ENCODE measurements at places on chromosomes 4 and X.
A peak's percentile ranks its signal among the peaks of the same experiment; 100 is the strongest.

DNA sequence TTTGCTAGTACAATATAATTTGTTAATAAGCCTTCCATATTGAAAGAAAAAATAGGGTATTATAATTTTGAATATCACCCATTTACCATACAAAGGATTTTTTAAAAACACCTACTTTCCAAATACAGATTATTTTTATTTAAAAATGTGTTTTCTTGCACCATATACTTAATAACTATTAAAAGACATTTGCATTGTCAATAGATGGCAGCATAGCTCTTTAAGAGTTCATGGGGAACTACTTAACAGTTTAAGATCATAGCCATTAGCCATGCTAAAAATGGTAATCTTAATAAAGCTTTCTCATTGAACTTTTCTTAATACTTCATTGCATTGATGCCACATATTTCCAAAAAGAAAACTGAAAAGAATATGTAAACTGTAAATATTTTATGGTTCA, 1995.9 kb downstream of the C4orf33 start:
- DNase-seq, result no peak

GRCh38 chr4:146294776-146295175, 80.4 kb downstream of the REELD1 start:
- DNase-seq, result no peak

DNA sequence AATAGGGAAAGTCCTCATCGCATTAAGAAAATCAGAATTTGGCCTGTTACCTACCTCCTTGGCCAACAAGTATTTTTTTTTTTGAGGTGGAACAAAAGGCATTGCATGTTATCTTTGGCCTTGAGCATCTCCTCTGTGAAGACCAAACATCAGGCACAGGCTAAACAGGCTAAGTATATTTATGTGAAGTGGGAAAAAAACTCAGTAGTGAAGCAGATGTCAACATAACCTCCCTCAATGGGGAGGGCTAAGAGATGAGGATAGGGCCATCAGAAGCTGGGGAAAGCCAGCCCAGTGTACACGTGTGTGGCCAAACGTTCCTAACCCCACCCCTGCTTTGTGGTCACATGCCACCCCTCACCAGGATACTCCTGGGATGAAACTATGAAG, 102.5 kb downstream of the FNIP2 start:
- no peak for DNase-seq

DNA sequence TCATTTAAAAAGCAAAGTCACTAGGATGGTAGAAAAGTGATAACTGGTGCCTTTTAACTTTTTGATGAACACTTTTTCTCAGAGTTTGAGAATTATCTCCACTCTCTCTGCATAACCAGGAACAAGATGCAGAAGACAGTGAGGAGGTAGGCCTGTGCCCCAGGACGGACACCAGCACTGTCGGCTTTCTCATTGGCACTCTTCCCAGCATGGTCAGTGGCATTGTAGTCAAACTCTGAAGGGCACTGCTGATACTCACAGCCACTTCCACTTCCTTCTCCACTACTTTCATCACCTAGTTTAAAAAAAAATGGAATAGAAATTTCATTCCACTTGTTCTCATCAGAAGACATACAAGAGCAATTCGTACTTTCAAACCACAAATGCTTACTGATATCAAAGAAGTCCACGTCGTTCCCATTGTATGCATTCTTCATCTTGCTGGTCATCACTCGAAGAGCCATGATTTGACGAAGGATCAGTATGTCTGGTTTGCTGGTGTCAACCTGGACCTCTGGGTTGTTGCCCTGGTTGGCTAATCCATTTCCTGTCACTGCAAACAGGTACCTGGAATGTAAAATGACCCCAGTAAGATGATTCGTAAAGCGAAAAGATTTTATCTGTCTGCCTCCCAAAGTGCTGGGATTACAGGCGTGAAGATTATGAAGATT, 84.8 kb upstream of the TFDP3 start:
- no peak for DNase-seq

DNA sequence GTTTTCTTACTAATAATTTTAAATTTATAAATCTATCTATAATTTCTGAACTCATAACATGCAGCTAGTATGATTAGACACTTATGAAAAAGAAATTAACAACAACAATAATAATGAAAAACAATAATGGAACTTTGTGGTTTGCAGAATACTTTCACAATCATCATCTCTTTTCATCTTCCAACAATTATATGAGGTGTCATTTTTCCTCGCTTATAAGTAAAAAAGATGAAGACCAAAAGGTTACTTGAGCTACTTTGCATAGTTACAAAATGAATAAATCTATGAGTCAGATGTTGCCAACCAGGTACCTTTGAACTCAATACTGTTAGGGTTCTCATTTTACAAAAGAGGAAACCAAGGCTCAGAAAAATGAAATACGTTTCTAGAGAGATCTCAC, 98.5 kb upstream of the ELOVL6 start:
- DNase-seq, result no peak

GRCh38 chr4:2930135-2930757, 33.0 kb downstream of the NOP14 start:
- no peak for DNase-seq

DNA sequence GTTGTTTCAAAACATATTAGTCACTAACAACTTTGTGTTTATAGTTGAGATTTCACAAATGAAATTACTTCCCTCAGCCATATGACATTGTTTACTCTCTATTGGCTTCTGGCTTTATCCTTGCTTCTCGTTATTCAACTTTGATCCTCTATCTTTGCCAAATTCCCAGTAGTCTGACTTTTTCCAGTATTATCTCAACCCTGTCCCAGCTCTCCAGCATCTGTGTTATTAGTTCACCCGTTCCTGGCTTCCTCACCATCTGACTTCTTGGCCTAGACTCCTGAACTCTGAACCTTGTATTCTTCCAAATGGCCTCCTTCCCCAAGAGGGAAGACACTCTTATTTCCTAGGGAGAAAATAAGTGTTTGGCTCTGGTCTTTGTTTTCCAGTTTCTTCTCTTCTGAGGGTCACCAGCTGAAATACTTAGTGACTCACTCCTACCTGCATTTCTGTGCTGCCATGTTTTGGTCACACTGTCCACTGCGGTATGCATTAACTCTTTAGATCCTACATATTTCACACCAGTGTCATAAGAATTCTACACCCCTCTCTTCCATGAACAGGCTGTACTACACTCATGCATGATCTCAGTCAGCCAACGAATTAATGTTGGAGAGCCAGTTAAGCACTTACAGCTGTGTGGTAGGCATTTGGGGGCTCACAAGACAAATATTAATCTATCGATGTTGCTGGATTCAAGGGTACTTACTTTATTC, 17.0 kb upstream of the ARHGAP24 start:
- no peak for DNase-seq

DNA sequence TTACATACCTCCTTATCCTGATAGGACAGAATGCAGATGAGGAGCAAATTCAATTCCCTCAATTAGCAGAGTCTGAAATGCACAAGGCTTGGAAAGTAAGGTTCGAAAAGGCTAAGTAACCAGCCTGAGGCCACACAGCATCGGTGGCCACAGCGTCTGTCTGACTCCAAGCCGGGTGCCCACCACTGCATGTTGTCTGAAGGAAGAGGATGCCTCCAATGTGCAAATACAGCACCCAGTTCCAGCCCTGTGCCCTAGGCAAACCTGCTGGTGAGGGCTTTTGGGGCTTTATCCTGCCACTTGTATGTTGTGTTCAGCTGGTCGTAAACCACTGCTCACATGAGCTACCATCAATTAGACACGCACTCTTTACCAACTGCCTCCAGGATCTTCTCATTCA, 48.6 kb upstream of the PPP2R2C start:
- no peak for DNase-seq

DNA sequence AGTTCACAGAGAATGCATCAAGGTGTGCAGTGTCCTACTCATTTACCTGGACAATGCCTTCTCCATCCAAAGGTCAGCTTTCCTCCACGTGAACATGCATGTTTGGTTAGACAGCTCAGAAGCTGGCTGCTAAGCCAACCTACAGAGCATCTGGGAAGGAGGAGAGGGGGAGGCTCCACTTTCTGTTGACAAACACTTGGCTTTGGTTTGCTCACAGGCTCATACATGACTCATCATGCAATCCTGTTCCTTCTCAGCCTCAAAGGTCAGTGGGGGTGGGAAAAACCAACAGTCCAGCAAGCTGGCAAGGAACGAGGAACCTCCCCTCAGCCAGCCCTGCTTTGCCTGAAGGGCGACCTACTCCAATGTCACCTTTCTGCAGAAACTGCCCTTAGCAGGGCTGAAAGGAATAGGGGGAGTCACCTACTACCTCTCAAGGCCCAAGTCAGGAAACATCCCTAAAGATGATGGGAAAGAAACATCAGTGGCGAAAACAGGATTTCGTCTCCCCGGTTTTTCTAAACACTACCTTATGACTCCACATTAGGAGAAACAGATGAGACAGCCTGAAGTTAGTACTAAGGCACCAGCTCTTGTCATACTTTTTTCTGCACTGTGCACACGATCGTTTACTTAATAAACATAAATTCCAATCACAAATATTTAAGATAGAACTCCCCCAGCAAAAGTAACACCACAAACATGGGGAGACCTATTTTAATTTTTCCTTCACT, 37.9 kb downstream of the RELL1 start:
- no peak for DNase-seq

- DNase-seq, result no peak
These were observed 29.0 kb downstream of the LRPAP1 start for GRCh38 chr4:3502941-3503936.

DNA sequence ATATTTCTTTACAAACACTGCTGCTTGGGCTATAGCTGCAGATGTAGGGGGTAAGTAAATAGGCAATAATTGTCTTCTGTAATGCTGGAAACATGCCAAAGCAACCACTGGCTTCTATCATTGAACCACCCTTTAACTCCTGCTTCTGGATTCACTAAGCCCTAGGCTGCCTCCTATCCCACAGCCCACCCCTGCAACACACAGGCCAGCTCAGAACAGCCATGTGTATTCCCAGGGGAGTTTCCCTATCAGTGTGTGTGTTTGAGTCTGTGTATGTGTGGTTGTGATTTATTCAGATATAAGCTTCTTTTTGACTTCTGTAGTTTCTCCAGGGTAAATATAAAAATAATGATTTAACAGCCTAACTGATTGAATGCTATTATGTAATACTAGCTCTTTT, 291.3 kb downstream of the PCDH10 start:
- no peak for DNase-seq

GRCh38 chr4:55117511-55117910, 7.9 kb downstream of the KDR start:
- DNase-seq, result no peak

- peak; percentile 76 for DNase-seq
These were observed 74.8 kb upstream of the SLC34A2 start for GRCh38 chr4:25580633-25581467.

DNA sequence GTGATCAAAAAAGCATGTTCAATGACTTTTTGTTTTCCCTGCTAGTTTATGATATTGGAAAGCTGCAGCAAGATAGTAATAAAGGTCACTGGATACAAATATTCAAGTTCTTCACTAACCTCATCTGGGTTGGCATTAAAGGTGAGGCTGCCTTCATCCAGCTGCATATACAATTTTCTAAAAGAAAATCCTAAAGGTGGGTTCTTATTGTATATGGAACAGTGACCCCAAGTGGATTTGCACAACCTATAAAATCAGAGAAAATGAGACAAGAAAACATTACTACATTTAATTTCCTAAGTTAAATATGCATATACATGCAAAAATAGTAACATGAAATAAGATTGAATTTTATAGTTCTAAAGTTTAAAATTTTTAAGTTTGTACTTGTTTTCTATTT, 23.9 kb downstream of the FBXO8 start:
- DNase-seq, result no peak

GRCh38 chrX:40096395-40097091, 1.2 kb downstream of the BCOR start:
- DNase-seq, result no peak

All from D721Med (cell line).